Activated CD4-positive, alpha-beta T cell treated with anti-CD3 and anti-CD28 coated beads for 1 hour (primary cell): ENCODE measurements at places on chromosomes 12 and 14.

GRCh38 chr14:89625731-89626232 is 208.7 kb upstream of the FOXN3 start:
- no peak for DNase-seq

DNA sequence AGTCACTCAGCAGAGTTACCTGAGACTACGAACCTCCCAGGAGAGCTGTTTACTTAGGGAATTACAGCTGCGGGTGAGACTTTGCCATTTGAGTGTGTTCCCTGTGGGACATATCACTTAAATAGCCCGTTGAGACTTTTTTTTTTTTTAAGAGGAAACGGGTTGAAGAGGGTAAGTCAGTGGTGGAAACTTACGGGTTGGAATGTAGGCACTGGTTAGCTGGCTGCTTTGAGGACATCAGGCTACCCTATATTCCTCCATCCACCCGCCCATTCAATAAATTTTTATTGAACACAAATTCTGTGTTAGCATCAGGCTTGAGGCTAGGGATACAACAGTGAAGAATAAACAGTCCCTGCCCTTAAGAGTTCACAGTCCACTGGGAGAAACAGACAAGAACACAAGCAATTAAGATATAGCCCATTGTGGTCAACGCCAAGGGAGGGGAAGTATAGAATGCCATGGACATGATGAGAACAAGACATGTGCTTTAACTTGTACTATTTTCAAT is 88.1 kb upstream of the CPSF6 start:
- DNase-seq, result no peak

- DNase-seq, result no peak
Observed at GRCh38 chr12:28489246-28489645, 299.0 kb downstream of the CCDC91 start.

DNA sequence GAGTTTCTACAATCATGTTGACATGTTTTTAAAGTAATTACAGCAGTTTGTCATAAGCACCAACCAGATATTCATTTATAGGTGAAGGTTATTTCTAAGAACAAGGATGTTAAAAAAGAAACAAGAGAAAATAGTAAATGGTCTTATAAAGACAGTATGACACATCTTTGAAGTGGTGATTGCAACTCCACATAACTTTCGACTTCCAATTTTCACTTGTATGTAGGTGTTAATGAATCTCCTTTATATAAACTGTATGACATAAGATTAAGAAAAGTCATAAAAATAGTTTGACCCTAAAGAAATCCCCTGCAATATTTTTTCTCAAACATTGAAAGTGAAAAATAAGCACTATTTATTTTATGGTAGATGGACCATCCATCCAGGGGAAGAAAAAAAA is 144.8 kb upstream of the PTPRQ start:
- no peak for DNase-seq

DNA sequence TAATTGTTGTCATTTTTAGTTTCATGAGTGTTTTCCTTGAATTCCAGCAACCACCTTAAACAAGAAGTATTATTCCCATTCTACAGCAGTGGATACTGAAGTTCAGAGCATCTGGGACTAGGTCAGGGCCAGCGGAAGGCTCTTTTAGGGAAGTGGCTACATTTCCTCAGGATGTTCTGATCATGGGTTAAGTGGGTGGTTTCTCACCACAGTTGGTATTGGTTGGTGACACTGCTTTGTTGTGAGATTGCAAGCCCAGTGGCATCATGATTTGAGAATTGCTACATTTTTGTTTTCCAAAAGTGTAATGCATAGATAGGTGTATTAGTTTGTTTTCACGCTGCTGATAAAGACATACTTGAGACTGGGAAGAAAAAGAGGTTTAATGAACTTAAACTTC is 47.1 kb downstream of the SYNE2 start:
- no peak for DNase-seq

DNA sequence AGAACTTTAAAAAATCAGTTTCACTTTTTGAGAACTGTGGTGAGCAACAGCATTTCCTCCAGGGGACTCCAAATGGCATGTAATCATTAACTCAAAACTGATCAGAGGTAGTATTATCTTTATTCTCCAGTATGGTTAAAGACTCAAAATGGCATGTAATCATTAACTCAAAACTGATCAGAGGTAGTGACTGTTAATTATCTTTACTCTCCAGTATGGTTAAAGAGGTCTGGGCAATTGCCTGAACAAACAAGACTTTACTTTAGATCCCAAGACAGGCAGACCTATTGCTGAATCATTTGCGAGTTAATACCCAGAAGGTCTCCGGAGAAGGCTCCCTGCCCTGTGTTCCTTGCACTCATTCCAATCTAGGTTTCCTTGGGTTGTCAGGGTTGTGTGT is 6.6 kb upstream of the ACADS start:
- DNase-seq, result no peak

DNA sequence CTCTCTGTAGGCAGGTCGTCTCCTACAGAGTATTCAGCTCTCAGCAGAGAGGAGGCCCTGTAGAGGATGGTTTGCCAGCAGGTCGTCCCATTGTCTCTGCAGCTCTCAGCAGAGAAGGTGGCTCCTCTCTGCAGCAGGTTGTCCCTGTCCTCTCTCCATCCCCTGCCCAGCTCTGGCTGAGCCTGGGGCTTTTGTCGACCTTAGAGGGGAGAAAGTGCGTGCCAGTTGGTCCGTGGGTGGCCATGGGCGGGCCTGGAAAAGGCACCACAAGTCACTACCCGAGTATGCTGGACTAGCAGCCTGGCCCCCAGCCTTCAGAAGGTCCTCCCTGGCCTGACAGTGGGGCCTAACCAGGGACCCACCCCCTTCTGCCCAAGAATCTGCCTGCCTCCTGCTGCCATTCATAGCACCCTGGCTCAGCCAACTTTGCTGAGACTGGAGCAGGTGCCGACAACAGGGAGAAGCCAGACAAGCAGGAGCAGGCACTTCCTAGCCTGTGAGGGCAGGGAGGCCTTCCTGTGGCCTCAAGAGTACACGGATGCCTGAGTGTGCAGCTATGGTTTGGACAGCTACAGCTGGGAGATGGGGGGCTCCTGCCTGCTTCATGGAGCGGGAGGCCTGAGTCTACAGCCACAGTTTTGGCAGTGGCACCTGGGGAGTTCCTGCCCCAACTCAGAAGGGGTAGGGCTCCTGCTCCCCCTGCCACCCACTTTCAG is 59.7 kb upstream of the KCNH3 start:
- no peak for DNase-seq

GRCh38 chr12:70258605-70259403 is 15.6 kb downstream of the CNOT2 start:
- no peak for DNase-seq

DNA sequence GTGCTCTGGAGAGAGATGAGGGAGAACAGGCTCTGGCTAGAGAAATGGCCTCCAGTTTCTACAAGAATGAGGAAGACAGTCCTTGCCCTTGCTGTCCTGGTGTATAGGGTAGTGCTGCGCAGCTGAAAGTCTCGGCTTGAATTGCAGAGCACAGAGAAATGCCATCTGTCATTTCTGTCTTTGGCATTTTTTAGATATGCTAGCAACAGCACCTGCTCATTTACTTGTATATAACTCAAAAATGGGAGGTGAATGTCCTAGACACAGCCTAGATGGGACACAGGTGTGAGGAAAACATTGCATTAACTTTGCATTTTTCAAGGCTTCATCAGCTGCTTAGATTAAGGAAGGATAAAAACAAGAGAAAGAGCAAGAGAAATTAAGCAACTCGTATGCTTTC is 35.8 kb downstream of the GPR19 start:
- no peak for DNase-seq
